ENCODE measurements at places on chromosomes 1 and 21.

DNA sequence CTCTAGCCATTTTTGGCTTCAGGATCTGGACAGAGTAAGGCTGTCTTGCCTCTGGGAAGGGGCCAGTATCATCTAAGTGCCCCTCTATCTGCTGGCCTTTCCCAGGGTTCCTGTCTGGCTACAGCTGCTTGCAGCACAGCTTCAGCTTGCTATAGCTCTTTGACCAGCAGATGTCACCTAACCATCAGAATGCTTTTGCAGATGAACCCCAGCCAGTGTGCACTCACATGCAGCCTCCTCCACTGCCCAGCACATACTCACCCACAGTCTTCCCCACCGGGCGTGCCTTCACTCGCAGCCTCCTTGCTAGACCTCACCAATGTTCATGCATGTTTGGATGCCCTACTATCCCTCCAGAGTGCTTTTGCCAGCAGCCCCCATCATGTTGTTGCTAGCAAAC lies 769.0 kb downstream of the BRINP3 start:
- no peak for DNase-seq

DNA sequence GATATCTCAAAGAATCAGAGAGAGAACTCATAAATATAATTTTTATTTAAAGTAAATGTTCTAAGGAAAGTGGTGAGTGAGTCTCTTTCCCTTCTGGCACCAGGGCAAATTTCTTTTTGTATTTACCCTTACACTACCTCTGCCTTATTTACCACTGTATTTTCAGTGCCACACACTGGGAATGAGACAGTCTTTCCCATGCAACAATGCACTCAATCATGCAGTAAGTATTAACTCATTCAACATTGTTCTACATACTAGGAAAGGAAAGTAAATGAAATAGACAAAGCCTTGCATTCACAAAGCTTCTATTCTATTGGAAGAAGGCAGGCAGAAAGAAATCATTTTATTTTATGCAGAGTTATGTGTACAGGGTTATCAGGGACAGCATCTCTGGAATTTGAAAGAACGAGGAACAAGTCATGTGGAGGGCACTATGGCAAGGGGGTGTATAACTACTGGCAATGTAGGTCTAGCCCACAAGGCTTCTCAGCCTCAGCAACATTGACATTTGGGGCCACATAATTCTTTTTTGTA lies 129.8 kb upstream of the PRDX6 start:
- DNase-seq, result no peak

DNA sequence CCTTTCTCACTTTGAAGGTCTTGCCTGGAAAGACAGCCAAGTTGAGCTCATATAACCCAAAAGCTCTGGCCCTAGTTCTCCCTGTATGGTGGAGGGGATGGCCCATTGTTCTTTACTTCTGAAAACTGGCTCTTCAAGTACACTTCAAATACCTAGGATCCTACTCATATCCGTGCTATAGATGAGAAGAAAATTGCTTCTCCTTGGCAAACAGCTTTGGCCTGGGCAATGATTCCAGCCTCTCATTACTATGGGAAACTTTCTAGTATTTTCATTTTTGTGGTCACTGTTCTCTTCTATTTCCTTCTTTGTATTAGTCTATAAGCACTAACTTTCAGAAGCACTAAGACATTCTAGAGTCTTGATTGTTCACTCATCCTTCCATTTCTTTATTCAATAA lies 53.7 kb downstream of the ZNF697 start:
- DNase-seq, result no peak

- no peak for DNase-seq
These were observed 245.4 kb downstream of the SMYD3 start for GRCh38 chr1:246261639-246262038.

DNA sequence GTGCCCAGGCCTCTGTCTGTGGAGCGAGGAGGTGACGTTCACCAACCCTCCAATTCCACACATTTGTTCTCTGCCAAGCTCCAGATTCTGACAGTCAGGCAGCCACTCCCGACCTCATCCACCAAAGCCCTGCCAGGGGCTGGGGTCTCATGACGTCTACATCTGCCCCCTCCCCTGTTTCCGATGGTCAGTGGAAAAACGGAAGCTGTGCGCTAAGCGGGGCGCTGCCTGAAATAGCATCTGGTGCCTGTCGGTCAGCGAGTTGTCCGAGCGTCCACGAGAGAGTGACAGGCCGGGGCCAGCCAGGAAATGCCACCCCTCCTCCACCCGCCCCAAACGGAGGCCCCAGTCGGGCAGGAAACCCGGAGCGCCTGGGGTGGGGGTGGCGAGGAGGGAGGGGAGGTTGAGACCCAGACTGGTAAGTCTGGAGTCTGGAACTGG lies 3.2 kb upstream of the TAL1 start:
- DNase-seq, result no peak

DNA sequence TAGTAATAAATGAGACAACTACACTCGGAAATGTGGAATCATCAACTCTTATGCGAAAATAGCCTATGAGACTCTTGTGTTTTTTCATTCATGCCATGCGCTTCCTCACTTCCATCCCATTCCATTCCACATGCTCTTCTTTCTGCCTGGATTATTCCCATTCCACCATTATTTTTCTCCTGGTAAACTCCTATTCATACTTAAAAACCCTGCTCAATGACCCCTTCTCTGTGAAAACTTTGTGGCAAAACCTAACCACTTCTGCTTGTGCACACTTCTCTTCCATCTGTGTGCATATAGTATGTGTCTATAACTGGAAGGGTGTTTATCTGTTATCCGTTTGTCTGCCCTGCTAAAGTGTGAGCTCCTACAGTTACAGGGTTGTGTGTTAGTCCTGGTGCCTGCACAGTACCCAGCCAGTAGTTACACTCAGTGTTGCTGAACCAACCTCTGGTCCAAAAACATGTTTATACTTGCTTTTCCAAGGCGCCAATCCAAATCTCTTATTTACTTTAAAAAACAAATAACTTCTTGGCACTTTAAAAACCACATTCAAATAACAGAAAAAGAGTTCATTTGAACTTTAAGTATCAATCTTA lies 10.7 kb downstream of the EPHX1 start:
- no peak for DNase-seq

All from Jurkat, Clone E6-1 (cell line).